ENCODE measurements at places on chromosomes 7 and 10.

GRCh38 chr7:112898432-112899290, 108.5 kb upstream of the TMEM168 start:
- DNase-seq = no peak

- no peak for DNase-seq
Measured at GRCh38 chr7:147824671-147825070, 765.9 kb upstream of the C7orf33 start.

DNA sequence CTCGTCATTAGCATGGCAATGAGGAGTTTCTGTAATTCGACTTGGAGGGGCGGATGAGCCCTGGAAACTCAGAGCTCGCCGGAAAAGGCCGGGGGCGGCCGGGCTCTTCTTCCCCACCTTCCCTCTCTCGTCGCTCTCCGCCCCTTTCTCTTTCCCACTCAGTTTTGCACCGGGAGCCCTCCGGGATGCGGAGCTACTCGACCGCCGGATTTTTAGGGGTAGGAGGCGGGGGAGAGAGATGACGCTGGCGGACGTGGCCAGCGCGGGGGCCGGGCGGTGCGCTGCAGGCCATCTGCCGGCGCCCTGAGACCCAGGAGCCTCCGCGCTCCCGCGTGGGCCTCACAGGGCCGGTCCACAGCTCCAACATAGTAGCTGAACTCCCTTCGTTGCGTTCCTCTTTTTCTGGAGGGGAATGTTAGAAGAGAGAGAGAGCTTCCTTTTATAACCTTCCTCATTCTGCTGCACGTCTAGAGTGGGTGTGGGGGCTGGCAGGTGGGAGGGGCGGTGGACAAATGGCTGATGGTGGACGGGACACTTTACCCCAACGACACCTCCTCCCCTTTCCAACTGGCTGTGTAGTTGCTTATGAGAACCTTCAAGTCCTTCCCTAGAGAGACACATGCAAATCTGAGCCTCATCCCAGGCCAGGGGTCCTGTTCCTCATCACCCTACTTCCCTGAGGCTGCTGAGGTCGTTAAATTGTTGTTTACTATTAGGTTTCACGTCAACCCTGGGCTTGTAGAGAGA, 1.1 kb upstream of the HOXA1 start:
- no peak for DNase-seq

DNA sequence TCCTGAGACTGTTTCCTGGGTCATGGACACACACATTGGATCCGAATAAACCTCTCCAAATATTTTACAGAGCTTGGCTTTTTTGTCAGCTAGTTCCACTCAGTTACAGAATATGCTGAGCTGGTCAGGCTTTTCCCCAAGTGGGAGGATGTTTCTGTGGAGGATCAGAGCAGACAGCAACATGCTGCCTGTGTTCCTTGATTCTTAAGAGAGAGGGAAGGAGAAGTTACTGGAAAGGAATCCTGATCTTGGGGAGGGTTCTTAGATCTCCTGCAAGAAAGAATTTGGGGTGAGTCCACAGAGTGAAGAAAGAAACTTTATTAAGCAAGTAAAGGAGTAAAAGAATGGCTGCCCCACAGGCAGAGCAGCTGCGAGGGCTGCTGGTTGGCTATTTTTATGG, 76.8 kb upstream of the RPA3 start:
- DNase-seq = no peak

- DNase-seq = no peak
Measured at GRCh38 chr7:31688372-31688771, 1.4 kb downstream of the PPP1R17 start.

GRCh38 chr10:95314192-95314918, 23.6 kb upstream of the PDLIM1 start:
- DNase-seq = no peak

DNA sequence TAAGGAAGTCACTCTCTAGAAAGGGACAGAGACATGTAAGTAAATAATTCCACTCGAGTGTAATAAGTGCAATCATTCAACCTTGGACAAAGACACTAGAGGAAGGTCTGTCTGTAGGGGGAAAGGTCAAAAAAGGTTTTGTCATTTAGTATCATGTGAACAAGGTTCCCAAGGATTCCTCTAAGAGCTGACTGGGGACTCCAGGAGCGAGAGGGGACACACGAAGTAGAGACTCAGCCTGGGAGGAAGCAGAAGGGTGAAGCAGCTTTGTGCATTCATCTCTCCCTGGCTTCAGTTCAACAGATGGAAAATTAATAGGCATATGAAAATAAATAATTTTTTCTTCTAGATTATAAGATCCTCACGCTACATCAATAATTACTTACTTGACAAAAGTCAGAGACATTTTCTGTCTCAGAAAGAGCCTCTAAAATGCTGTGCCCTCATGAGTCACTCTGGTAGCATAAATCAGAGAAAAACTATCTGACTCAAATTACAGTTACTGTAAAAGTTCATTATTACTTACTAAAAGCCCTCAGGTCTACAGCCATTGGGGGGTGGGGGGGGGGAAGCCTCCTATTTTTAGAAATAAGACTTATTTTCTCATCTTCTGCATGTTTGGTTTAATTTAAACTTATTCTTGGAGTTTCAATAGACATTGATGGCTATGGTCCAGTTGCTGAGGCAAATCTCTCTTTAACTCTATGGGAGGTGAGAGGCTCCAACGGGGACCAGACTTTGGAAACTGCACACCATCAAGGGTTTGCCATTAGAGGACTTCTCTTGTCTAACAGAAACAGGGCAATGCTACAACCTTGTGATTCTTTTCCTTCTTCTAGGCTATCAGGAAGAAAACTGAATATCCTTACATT, 275.1 kb upstream of the KLF14 start:
- DNase-seq = no peak

DNA sequence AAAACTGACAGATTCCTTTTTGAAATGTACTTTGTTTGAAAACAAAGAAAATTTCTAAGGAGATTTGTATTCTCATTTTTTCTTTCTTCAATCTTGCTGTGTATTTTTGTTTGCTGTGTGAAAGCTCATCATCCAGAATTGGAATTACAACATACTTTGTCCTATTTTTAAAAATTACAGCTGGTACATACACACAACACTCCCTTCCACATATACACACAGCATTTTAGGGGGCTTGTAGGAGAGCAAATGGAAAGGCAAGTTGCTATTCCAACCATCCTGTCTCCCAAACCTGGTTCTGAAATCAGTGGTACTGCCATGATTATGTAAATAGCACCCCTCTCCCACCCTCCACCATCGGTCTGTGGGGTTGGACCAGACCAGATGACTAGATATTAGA, 101.1 kb upstream of the SAMD8 start:
- no peak for DNase-seq

Data from suprapubic skin (tissue), 4 donors.